Inflammatory macrophage treated with lipopolysaccharide for 4 hours (primary cell): ENCODE measurements at places on chromosomes 7 and 10.

GRCh38 chr10:25965584-25965983 lies 31.6 kb downstream of the MYO3A start:
- no peak for DNase-seq

DNA sequence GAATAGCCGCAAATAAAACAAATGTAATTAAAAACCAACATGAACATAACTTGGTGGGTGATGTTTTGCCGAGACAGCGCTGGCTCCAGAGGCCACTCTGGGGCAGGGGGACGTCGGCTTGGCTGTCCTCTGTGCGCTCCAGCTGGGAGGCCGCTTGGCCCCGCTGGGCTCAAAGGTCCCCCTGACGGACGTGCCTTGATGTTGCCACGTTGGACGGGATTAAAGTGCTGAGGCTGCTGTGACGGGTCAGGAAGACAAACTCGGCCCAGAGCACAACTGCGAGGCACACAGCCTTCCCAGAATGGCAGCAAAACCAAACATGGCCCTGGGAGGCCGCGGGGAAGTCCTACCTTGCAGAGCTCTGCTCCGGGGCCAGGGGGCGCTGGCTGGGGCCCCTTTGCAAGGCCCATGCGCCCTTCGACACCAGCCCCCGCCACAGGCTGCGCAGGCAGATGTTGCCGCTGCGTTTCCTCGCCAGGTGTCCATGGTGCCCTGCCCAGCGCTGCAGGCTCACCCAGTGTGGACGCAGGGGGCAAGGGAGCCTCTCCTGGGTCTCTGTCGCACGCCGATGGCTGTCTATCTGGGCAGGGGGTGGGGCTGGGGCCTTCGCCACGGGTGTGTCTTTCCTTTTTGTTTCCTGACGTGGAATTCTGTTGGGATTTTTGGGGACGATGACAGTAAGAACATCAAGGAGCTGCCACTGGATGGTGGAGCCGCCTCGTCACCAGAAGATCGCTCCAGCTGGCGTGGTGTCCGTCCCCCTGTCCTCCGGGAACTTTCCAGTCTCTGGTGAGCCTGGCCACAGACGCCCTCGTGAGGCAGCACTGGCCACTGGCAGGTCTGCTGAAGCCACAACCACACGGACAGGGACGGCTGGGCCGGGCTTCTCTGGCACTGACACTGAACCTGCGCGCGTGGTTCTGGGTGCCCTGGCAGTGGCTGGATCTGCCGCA lies 99.6 kb upstream of the DIP2C start:
- peak; percentile 56 for DNase-seq

DNA sequence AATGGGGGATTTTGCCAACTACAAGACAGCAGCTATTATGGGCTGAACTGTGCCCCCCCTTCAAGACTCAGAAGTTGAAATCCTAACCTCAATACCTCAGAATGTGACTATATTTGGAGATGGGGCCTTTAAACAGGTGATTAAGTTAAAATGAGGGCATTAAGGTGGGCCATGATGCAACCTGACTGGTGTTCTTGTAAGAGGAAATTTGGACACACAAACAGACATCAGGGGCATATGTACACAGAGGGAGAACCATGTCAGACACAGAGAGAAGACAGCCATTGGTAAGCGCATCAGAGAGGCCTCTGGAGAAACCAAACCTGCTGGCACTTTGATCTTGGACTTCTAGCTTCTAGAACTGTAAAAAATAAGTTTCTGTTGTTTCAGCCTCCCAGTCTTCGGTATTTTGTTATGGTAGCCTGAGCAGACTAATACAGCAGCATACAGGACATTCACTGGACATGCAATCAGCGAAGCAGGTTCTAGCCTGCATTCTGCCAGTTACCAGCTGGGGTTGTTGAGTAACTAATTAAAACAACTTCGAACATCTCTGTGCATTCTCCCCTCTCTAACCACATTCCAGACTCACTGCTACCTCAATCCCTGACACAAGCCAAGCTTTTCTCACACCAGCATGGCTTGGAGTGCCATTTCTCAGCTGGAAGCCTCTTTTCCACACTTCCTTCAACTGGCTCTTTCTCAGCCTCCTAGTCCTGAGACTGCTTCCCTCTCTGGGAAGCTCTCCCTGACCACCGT lies 141.4 kb downstream of the DOCK4 start:
- DNase-seq: no peak

GRCh38 chr7:71925663-71926062 lies 486.5 kb downstream of the CALN1 start:
- no peak for DNase-seq

DNA sequence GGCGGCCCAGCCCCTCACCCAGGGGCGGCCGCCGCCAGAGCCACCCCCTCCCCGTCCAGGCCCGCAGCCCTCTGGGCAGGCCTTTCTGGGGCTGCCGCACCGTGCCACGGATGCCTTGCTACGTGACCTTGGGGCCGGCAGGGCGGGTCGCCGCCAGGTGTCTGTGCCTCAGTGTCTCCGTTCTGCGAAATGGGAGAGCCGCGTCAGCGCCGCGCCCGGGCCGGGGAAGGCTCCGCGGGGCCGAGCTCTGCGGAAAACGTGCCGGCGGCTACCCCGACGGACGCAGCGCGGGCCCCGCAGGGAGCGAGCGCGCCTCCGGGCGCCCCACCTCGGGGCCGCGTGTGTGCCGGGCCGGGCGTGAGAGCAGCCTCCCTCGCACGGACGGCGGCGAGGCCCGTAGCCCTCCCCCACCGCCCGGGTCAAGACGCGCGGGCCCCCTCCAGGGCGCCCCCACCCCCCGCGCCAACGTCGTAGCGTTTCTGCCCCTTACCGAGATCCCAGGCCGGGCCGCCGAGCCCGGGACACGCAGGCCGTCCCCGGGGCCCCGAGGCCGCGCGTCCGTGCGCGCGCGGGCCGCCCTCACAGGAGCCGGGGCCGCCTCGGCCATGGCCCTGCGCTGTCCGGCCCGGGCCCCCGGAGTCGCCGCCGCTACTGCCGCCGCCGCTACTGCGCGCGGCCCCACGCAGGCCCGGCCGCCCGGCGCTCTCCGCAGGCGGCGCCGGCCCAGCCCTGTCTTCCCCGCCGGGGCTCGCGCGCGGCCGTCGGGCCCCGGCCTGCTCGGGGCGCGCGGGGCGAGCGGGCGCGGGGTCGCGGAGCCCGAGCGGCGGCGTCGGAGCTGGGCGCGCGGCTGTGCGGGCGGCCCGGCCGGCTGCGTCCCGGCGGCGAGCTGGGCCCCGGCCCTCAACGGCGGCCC lies 1.1 kb downstream of the ZNF777 start:
- DNase-seq: peak; percentile 15

DNA sequence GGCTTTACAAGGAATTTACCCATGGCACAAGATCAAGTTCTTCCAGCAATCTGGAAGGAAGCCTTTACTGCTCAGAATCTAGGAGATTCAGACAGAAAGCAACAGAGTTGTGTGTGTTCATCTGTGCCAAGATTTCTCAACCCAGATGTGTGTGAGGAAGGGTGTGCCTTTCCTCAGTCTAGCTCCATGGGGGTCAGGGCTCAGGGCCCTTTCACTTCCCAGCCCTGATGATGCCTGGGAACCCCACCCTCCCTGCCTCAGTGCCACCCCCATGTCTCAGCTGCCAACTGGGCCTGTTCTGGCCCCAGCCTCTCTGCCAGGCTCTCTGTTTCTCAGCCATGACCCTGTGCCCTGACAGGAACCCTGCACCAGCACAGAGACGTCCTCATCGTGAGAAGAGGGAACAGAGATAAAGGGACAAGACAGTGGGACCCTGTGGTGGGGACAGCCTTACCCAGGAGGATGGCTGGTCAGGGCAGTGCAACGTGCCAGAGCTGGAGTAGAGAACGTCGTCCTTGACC lies 102.0 kb downstream of the VIPR2 start:
- DNase-seq: no peak

DNA sequence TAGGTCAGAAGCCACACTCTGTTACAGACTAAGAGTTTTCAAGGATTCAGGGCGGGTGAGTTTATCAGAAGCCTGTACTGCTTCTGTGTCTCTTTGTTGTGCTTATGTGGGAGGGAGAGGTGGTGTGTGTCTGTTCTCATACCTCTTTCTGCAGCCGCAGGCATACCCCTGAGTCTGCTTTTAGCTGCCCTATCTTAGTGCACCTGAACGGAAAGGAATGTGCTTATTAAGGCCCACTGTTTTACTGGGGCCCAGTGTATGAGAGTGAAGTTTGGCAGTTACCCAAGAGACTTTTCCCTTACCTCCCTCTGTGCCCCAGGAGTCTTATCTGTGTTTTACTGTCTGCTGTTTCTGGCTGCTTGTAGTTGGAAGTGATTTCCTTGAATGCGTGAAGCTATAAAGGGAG lies 104.3 kb downstream of the TYW1 start:
- DNase-seq: no peak

- DNase-seq: peak; percentile 89
Measured at GRCh38 chr7:36746347-36746746, 22.1 kb upstream of the AOAH start.

- peak; percentile 60 for DNase-seq
Measured at GRCh38 chr7:112503361-112503972, 22.7 kb downstream of the LSMEM1 start.
